Transverse colon (tissue), 4 donors: ENCODE measurements at places on chromosomes 16 and 17. TPM values are rescaled to one million over a fixed set of nuclear protein-coding genes. Genes with fewer than 3 reads are reported as not detected.

ARHGAP44 gene
- 107 TPM for total RNA-seq

- no peak for DNase-seq
These were observed 370.8 kb upstream of the ZFHX3 start for GRCh38 chr16:73418691-73419090.

SDF2 gene
- 55.6 TPM for total RNA-seq

- DNase-seq: no peak
These were observed 65.5 kb downstream of the IQCK start for GRCh38 chr16:19783363-19784182.

DNA sequence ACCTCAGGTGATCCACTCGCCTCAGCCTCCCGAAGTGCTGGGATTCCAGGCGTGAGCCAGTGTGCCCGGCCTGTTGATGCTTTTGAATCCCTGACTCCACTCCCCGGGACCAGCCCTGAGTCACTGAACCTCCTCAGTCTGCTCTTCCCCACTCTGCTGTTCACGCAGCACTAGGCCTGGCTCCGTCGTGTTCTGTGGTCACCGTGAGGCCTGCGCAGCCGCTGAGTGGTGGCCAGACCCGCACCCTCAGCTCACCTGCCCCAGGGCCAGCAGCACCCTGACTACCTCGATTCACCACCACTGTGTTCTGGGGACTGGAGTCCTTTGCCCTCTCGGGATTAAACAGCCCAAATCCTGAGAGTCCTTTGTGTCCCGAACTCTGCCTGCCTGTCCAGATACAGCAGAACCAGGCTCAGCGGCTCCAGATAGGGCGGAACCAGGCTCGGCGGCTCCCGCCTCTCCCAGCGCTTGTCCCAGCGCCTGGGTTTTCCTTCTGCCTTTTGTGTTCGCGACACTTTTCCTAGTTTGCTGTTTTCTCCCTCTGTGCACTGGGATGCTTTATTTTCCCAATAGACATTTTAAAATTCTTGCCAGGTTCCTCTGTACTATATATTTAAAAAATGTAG is 58.6 kb upstream of the ENDOV start:
- DNase-seq: no peak

GRCh38 chr16:57039148-57039812 is 49.9 kb downstream of the NLRC5 start:
- DNase-seq: peak; percentile 33

GRCh38 chr17:14091367-14091766 is 22.1 kb downstream of the COX10 start:
- DNase-seq: no peak

DNA sequence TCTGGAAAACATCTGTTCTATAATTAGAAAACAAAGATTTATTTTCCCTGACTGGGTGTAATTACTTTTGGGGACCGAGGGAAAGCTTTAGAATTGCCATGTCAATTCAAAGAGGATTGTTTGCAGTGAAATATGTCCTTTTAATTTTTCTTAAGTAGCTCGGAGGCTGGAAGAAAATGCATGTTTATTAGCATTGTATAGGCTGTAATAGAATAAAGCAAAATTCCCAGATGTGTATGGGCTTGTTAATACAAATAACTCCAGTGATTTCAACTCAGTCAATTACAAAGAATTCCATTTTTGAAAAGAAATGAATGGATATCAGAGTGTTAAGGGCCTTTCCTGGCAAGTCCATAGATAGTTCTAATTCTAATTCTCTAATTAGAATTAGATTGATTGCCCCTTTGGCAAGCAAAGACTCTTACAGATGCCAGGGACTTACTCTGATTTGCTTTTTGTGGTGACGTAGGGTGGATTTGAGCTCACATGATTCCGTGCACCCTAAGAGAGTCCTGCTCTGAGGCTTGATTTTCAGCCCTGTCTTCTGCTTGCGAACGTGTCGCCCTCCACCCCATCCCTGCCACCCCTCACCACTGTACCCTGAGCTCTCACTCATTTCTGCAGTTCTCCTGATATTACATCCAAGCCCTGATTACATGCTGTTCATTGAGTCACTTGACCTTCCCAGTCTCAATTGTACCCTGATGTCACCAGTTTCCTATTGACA is 70.0 kb upstream of the FAM20A start:
- no peak for DNase-seq

TP53TG3F gene
- not detected for total RNA-seq

DNA sequence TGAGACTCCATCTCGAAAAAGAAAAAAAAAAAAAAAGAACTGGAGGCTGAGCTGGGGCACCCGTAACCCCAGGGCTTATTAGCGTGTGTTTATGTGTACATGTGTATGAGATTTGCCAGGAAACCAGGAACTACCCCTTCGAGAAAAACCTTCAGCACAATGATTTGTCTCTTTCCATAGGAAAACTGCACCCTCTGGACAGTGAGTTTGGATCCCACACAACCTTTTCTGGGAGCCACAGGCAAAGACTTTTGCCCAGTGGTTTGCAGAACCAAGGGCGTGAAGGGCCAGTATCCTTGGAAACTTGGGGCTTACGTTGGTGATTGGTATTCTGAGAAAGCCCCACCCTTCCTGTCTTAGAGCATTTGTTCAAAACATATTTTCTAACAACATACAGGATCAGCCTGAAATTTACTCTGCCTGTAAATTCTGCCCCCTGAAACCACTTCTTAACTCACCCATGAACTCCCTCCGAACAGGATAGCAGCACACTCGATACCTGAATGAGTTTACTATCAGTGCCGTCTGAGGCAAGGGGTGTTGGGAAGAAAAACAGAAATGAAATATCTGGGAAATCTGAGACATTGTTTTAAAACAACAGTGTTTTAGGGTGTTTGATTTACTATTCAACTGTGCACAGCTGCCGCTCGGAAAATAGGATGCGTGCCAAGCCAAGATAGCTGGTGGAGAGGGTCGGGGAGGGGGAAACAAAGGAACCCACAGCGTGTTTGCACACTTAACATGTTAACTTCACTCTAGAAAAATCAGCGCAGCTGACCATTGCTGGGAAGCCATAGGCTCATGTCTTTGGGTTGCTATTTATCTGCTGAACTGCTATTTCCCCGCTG is 40.2 kb upstream of the MAF start:
- DNase-seq: no peak

EVPLL gene
- total RNA-seq: 7.0 TPM

GRCh38 chr17:79074649-79075445 is at the start of gene ENGASE:
TSS of gene ENGASE (plus strand) at chr17:79074824. CDS start at chr17:79074945, 121 bp downstream.
- DNase-seq: peak; percentile 96

CFAP97D1 gene
- not detected for total RNA-seq

GRCh38 chr16:86930001-86930400 is 351.7 kb downstream of the FOXL1 start:
- DNase-seq: no peak

GRCh38 chr16:20847550-20847949 is 41.2 kb downstream of the REXO5 start:
- DNase-seq: no peak

SNX20 gene
- total RNA-seq: 4.3 TPM

DNA sequence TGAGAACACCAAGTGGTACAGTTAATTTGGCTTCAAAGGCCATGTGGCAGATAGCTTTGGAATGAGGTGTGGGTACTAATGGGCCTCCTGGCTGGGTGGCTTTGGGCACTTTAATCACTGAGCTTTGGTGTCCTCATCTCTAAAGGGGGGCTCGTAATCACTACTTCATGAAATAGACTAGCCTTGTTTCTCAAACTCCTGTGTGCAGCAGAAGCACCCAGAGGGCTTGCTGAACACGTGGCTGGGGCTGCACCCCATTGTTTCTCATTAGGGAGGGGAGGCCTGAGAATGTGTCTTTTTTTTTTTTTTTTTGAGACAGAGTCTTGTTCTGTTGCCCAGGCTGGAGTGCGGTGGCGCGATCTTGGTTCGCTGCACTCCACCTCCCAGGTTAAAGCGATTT is 5.8 kb downstream of the EPN2 start:
- DNase-seq: no peak

PARN gene
- total RNA-seq: 57.3 TPM

DNA sequence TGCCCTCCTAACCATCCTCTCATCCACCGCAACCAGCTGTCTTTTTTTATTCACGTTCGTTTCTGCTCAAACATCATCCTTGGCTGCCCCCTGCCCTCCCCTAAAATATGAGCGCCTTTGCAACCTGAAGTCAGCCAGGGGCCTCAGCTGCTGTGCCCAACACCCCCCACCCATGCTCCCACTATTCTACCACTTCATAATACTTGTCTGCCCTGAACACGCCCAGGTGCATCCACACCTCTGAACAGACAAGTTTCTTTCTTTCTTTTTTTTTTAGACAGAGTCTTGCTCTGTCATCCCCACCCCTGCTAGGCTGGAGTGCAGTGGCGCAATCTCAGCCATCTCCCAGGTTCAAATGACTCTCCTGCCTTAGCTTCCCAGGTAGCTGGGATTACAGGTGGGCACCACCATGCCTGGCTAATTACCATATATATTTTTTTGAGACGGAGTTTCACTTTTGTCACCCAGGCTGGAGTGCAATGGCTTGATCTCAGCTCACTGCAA is 26.9 kb downstream of the CEP295NL start:
- no peak for DNase-seq

GFER gene
- total RNA-seq: 29.9 TPM

- DNase-seq: no peak
These were observed 8.7 kb downstream of the ARHGAP27 start for GRCh38 chr17:45423975-45424335.

GRCh38 chr17:10628756-10629155 is 28.4 kb downstream of the MYH3 start:
- DNase-seq: no peak

DNA sequence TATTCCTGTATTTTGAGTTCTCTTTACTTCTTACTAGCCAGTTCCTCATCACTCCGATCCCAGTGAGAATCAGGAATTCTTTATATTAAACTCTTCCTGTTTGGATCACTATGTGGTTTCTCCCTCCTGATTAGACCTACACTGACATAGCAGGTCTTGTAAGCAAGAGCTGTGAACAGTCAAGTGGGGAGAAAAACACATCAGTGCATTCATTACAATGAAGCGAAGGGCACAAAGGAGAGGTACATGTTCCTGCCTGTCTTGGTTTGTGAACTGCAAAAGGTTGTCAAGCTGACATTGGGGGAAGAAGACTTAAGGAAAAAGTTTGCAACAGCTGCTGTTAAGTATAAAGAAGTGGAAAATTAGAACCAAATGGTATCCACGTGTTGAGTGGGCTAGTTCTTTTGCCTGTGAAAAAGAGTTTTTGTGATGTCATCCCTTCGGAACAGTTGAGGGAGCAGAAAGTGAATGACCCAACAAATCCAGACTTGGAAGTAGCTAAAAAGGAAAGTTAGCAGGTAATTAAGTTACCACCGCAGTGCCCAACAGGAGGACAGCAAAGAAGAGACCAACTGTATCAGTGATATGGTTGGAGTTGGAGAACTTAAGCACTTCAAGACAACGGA is 23.0 kb upstream of the TRIM25 start:
- DNase-seq: no peak

DNA sequence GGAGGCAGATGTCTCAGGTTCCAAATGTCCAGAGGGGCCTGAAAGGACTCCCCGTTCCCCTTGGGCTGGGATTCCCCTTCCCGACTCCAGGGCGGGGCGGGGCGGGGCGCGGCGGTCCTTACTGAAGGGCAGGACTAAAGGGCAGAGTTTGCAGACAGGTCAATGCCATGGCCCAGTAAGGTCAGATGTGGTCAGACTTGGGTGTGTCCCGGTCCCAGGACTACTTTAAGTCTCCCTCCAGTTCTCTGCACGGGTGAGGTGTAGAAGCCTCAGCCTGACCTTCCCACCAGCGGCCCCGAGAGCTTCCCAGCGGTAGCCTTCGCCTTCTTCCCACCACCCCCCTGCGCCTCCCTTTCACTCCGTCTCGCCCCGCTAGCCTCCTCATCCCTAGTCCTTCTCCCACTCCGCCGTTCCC is 532 bp downstream of the KDM6B start:
- DNase-seq: peak; percentile 84

GRCh38 chr17:62892870-62893338 is 73.1 kb upstream of the TANC2 start:
- DNase-seq: peak; percentile 35

DNA sequence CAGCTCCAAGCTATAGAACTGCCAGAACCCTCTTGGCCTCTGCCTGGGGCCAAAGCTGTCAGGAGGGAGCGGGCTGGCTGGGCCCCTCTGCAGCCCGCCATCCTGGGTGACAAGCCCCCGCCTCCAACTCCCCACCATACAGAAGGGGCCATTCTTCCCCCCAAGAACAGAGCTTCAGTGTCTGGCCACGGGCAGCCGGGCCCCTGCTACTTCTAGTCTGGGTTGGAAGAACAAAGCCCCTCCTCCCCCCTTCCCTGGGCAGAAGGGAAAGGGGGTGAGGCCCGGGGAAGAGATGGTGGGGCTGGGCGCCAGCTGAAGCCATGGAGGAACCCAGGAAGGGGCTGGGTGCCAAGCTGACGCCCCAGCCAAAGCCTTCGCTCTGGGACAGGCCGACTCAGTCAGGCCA is 9.0 kb downstream of the NAT9 start:
- no peak for DNase-seq

DNA sequence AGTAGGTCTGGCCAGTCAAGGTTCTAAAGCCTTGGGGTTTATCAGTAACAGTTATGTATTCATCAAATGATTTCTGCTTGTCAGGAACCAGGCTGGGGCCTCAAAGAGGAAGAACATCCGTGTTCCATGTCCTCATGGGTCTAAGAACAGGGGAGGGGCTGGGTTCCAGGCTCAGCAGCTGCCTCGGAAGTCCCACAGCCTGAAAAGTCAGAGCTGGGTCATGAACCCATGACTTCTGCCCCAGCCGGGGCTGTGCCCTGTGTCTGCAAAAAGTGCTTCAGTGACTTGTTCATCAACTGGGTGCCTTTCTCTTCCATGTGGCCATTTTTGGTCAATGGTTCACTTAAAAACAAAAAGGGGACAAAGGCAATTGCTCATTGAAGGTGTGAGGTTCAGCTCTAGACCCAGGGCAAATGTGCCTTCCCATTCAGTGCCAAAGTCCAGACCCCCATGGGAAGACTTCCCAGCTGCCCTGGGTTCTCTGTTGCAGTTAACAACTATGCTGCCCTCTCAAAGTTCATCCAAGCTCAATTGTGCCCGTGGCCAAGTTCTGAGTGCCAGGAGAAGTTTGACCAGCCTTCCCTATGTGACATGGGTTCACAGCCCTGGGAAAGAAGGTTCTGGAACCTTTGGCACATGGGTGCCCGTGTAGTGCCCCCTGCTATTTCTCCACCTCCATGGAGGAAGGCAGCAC is 18.5 kb downstream of the TBKBP1 start:
- no peak for DNase-seq

CCDC92B gene
- total RNA-seq: 0.82 TPM
